Stimulated activated CD8-positive, alpha-beta memory T cell treated with anti-CD3 and anti-CD28 coated beads, Interleukin-4, amount 100 ng/mL, for 4 hours (primary cell): ENCODE measurements at places on chromosomes 5 and 9.

DNA sequence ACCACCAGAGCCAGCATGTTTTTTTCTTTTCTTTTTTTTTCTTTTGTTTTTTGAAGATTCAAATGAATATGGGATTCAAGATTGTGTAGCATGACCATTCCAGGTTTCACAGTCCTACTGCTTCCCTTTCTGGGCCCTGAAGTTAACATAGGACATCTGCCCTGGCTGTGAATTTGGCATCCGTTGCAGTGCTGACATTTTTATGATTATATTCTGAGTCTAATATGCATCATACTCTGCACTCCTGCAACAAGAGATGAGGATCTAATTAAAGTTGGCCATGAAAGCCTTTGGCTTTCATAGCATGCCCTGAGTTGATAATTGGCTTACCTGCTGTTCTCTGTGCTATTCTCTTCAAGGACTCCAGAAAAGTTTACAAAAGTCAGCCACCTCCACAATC lies 29.8 kb downstream of the C5orf22 start:
- no peak for DNase-seq

DNA sequence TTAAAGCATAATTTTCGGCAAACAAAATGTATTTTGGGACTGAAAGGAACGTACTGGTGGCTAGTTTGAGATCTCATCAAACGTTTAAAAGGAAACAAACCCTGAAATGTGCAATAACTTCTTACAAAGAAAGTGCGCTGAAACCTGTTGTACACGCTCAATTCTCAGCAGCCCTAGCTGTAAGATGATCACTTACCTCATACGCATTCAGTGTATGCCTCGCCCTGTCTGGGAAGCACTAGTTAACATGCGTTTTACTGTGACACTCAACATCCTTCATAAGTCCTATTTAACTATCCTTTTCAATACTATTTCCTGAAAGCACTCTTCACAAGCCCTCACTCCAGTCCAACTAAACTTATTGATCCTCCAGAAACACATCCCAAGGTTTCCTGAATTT lies 485.0 kb upstream of the EDIL3 start:
- no peak for DNase-seq

GRCh38 chr9:107591781-107592180 lies 102.2 kb upstream of the KLF4 start:
- no peak for DNase-seq

GRCh38 chr9:91589101-91589553 lies 165.5 kb upstream of the NFIL3 start:
- DNase-seq: no peak

- no peak for DNase-seq
Measured at GRCh38 chr5:58191443-58191842, 268.4 kb downstream of the PLK2 start.

GRCh38 chr5:179310439-179311090 lies 34.7 kb downstream of the ADAMTS2 start:
- DNase-seq: no peak

DNA sequence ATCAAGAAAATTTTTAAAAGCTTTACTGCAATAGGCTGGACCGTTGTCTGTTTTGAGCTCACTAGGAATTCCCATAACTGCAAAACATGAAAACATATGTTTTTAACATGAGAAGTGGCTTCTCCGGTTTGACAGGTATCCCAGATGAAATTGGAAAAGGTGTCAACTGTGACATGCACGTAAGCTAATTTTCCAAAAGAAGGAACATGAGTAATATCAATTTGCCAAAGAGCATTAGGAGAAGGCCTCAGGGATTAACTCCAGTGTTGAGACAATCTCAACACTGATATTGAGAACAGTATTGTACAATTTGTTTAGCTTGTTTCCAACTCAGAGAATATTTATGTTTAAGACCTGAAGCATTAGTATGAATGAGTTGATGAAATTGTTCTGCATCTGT lies 215.5 kb upstream of the KCNN2 start:
- no peak for DNase-seq
